ENCODE measurements at places on chromosomes 11 and 22. TPM values are rescaled to one million over a fixed set of nuclear protein-coding genes. Genes with fewer than 3 reads are reported as not detected.

- no peak overlapping the region for H3K27ac ChIP-seq
- DNase-seq, result no peak
- H3K4me1 ChIP-seq, result no peaks in the 10 kb centered on the region
- H3K27me3 ChIP-seq, result no peaks in the 10 kb centered on the region
Observed at GRCh38 chr11:8312986-8313385, 49.3 kb upstream of the LMO1 start.

DNA sequence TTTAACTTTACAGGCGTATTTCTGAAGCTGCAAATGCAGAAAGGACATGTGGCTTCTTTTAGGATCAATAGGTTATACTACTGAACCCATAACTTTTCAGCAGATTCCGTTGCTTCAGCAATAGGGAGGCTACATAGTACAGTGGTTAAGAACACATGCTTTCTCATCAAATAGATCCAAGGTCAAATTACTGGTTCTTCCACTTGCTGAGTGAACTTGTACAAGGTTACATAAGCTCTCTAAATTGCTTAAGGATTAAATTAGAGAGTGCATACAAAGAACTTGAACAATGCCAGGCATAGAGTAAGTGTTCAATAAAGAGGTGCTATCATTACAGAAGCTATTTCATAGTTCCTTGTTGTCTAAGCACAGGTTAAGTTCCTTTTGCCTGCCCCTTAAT is 129.6 kb downstream of the BARX2 start:
- peaks cover 5% of the 10 kb centered on the region for H3K36me3 ChIP-seq
- no peak overlapping the region for H3K4me3 ChIP-seq
- H3K27me3 ChIP-seq, result no peaks in the 10 kb centered on the region
- H3K4me1 ChIP-seq, result no peaks in the 10 kb centered on the region

- H3K36me3 ChIP-seq, result peaks cover 6% of the 10 kb centered on the region
- no peaks in the 10 kb centered on the region for H3K4me1 ChIP-seq
- DNase-seq, result no peak
- H3K4me3 ChIP-seq, result no peak overlapping the region
- H3K27me3 ChIP-seq, result no peaks in the 10 kb centered on the region
Observed at GRCh38 chr11:7787239-7787638, 9.5 kb downstream of the OR5P2 start.

DNA sequence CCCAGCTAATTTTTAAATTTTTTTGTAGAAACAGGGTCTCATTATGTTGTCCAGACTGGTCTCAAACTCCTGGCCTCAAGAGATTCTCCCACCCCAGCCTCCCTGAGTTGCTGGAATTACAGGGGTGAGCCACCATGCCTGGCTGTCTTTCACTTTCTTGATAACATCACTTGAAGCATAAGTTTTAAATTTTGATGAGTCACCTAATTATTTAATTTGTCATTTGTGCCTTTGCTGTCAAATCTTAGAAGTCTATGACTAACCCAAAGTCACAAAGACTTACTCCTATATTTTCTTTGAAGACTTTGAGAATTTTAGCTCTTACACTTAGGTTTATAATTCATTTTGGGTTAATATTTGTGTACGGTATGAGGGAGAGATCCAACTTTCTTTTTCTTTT is 14.5 kb upstream of the MSANTD2 start:
- no peaks in the 10 kb centered on the region for H3K36me3 ChIP-seq
- no peak overlapping the region for H3K4me3 ChIP-seq
- no peaks in the 10 kb centered on the region for H3K4me1 ChIP-seq
- DNase-seq, result no peak
- H3K27me3 ChIP-seq, result no peaks in the 10 kb centered on the region

- H3K4me3 ChIP-seq, result no peak overlapping the region
- H3K36me3 ChIP-seq, result 0 out of 2 replicates have a peak, but pooled peaks cover 3% of the 10 kb centered on the region
- peaks cover 8% of the 10 kb centered on the region for H3K4me1 ChIP-seq
- peak; percentile 64 for DNase-seq
- H3K27ac ChIP-seq, result peak overlapping the region; percentile 1
Observed at GRCh38 chr22:45192701-45193187, 29.0 kb downstream of the NUP50 start.

GRCh38 chr22:46044621-46045458 is 67.9 kb upstream of the WNT7B start:
- H3K27me3 ChIP-seq, result peaks cover 32% of the 10 kb centered on the region
- no peak overlapping the region for H3K27ac ChIP-seq
- H3K4me1 ChIP-seq, result peaks cover 10% of the 10 kb centered on the region
- peak; percentile 76 for DNase-seq

- H3K36me3 ChIP-seq, result no peaks in the 10 kb centered on the region
- H3K4me1 ChIP-seq, result peaks cover 19% of the 10 kb centered on the region
- peak overlapping the region; percentile 62 for H3K27ac ChIP-seq
- DNase-seq, result no peak
- no peak overlapping the region for H3K4me3 ChIP-seq
Observed at GRCh38 chr11:48047616-48048015, 67.3 kb downstream of the PTPRJ start.

The CD82 gene
- total RNA-seq, result 9.6 TPM

The SLC22A6 gene
- not detected for total RNA-seq

The TMEM121B gene
- 7.2 TPM for total RNA-seq

Measured in GM23338 (cell line).